ENCODE measurements at places on chromosomes 4 and X.

- DNase-seq: no peak
Measured at GRCh38 chrX:28979877-28980276, 392.6 kb downstream of the IL1RAPL1 start.

DNA sequence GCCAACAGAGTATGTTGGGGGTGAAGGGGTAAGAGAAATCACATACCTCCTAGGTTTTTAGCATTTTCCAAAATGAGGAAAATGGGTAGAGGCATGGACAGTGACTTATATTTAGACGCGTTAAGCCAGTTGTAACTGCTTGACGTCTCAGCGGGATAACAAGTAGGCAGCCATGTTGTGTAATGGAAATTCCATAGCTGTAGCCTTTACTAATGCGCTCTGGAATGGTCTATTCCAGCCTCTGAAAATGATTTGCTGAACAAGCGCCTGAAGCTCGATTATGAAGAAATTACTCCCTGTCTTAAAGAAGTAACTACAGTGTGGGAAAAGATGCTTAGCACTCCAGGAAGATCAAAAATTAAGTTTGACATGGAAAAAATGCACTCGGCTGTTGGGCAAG, 135.5 kb downstream of the PTTG2 start:
- DNase-seq: no peak

GRCh38 chrX:138986235-138986634, 274.7 kb upstream of the FGF13 start:
- DNase-seq: no peak

DNA sequence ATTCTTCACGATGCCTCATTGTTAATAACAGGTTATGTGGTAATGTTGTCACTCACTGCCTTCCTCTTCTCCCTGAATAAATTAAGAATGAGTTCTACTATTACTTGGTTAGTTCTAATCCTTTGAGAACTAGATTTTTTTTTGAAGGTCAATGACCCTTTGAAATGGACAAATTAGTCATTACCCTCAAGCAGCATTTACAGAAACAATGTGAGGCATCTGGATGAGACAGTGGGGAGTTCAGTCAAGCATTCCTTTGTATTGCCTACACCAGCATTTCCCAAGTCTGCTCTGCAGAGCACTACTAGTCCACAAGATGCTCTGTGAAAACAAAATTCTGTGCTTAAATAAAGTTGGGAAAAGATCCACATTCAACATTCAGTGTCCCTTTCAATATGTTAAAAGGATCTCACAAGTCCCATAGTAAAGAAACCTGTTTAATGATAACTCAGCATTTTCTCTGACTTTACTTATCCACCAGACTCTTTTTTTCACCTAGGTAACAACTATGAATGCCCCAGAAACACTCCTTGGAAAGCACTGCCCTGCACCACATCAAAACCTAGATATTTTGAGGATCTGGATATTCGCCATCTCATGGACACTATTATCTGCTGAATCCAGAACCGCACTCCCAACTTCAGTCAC, 60.6 kb downstream of the CHRDL1 start:
- no peak for DNase-seq

GRCh38 chr4:99755223-99755944, 61.2 kb upstream of the DAPP1 start:
- no peak for DNase-seq

- DNase-seq: no peak
Measured at GRCh38 chrX:15382813-15383212, 1.4 kb downstream of the VEGFD start.

DNA sequence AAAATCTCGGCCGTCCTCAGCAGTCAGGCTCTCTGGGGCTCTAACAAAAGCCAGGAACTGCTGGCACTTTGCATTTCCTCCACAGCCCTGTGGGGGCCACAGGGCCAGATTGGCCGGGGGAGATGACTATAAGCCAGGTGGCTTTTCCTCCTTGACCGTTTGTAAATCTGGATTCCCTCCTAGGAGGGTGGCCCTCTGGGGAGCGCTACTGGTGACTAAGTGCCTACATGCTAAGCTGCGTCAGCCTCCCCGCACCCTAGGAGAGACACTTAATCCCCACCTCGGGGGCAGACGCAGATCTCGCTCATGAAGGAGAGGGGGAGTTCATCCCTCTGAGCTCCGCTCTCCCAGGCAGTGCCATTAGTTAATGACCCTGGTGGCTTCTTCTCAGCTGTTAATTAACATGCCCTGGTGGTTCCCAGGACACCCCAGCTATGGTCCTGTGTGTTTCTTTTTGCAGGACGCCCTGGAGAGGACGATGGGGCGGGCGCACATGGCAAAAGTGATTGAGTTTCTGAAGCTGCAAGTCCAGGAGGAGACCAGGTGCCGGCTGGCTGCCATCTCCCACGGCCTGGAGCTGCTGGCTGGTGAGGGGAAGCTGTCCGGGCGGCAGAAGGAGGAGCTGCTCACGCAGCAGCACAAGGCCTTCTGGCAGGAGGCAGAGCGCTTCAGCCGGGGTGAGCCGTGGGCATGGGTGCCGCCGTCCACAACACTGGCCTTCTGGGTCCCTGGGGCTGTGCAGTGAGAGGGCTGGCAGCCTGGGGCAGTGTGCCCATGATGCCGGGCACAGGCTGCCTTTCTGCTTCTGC, 41.6 kb downstream of the EVC start:
- peak; percentile 73 for DNase-seq

DNA sequence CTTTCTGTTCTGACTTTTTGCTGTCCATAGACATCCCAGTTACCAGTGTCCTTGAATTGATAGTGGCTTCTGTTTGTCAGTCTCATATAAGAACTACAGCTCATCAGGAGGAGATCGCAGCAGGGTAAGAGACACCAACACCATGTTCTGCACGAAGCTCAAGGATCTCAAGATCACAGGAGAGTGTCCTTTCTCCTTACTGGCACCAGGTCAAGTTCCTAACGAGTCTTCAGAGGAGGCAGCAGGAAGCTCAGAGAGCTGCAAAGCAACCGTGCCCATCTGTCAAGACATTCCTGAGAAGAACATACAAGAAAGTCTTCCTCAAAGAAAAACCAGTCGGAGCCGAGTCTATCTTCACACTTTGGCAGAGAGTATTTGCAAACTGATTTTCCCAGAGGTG, 30.1 kb downstream of the GUCY1A1 start:
- no peak for DNase-seq

GRCh38 chr4:54802336-54802735, 144.6 kb downstream of the KIT start:
- DNase-seq: no peak

GRCh38 chr4:179051206-179051605, 1609.0 kb upstream of the AGA start:
- no peak for DNase-seq

- no peak for DNase-seq
Measured at GRCh38 chrX:27823812-27824211, 16.0 kb downstream of the MAGEB10 start.
